ENCODE measurements at places on chromosomes 5 and 9.

DNA sequence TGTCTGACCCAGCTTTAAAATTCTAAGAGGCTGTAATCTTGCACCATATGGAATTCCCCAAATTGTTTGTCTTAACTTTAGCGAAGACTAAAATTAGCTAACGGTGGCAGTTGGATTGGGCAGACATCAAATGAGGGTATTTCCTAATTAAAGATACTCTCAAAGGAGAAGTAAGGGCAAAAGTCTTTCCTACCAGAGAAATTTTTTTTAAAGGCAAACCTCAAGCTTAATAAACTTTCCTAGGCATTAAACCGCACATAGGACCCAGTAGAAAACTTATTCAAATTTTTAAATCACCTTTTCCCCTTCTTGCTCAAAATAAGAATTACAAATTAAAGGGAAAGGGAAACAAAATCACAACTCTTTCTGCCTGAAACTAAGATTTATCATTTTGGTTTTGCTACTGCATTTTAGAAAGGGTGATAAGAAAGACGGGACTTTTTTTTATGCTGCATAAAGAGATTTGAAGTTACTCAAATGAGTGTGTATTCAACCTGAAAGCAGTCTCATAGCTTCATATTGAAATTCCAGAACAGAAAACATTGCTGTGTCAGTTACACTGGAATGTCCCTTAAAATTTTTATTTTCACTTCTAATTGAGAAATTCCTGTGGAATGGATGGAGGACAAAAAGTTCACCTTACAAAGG is 189.1 kb upstream of the PTGER4 start:
- DNase-seq = no peak

- DNase-seq = no peak
Observed at GRCh38 chr9:35798658-35799374, 7.4 kb downstream of the NPR2 start.

DNA sequence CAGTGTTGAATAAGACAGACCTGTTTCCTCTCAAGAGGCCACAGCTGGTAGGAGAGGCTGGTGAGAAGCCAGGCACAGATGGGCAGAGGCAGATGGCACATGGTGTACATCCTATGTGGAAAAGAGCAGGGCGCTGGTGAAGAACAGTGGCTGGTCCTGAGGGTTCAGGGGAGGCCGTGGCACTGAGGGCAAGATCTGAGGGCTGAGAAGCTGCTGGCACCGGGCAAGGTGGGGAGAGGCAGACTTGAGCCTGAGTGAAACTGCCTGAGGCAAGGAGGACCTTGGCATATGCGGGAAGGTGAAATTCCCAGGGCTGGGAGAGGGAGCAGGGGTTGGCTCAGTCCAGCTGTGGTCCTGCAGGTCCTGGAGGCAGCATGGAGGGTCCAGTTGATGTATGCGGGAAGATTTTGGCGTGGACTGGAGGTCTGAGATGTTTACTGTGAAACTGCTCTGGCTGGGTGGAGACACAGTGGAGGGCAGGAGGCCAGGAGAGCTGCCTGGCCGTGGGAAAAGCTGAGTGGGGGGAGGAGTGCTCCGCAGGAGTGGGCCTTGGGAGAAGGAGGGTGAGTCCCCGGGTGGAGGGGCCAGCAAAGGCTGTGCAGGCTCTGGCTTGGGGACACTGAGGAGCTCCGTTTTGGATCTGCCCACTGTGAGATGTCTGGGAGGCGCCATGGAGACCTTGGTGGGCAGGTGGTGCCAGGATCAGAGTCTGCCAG is 2.6 kb downstream of the MAN1B1 start:
- DNase-seq = no peak

GRCh38 chr5:89954916-89955315 is 454.6 kb downstream of the CETN3 start:
- DNase-seq = no peak

- no peak for DNase-seq
Observed at GRCh38 chr5:42500003-42500599, 76.9 kb downstream of the GHR start.

DNA sequence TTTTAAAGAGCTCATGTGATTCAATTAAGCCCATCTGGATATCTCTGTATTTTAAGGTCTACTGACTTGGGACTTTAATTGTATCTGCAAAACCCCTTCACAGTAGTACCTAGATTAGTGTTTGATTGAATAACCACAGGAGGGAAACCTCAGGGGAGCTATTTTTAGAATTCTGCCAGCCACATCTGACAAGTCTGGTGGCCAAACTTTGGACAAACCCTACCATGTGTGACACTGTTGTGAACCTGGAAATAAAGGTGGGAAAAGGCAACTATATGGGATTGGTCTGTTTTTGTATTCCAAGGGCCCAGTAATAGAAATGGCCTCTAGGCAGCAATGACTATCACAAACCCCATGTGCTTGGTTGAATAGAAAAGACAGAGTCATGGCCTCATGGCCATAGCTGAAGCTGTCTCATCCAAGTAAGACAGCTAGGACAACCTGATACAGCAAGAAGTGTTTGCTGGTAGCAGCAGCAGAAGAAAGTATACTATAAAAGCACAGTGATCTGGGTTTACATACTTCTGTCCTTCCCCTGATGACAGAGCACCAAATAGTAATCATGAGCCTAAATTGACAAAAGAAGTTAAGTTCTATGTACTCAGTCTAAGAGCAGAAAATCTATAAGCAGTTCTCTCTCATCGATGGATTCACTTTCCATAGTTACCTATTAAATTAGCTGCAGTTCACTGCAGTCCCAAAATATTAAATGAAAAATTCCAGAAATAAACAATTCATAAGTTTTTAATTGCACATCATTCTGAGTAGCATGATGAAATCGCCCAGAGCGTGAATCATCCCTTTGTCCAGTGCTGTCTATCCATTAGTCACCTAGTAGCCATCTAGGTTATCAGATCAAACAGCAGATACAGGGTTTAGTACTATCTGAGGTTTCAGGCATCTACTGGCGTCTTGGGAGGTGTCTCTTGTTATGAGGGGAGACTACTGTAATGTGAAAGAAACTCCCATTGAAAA is 189.8 kb downstream of the ARHGAP26 start:
- DNase-seq = no peak

- no peak for DNase-seq
Observed at GRCh38 chr5:71844862-71845261, 125.8 kb downstream of the CARTPT start.

- DNase-seq = no peak
Observed at GRCh38 chr5:159972538-159973362, 36.2 kb upstream of the TTC1 start.

- no peak for DNase-seq
Observed at GRCh38 chr9:115115117-115115880, 2.7 kb downstream of the TNC start.

DNA sequence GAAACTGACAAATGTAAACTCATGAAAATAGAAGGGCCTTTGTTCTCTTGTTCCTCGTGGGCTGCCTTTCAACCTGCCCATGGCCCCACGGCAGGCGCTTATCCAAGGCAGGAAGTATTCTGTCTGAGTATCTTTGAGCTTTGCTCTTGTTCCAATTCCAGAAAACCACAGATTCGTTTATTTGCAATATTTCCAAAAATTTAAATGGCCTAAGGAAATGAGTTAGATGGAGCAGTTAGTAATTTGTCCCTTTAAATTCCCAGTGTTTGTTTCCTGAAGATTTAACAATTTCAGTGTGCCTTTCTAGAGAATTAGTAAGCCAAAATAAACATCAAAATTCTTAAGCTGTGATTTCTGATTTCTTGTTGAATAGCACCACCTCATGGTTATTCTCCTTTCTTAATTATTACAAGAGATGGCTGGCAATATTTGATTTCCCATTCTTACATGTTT is 299.4 kb upstream of the RASA1 start:
- DNase-seq = peak; percentile 25

DNA sequence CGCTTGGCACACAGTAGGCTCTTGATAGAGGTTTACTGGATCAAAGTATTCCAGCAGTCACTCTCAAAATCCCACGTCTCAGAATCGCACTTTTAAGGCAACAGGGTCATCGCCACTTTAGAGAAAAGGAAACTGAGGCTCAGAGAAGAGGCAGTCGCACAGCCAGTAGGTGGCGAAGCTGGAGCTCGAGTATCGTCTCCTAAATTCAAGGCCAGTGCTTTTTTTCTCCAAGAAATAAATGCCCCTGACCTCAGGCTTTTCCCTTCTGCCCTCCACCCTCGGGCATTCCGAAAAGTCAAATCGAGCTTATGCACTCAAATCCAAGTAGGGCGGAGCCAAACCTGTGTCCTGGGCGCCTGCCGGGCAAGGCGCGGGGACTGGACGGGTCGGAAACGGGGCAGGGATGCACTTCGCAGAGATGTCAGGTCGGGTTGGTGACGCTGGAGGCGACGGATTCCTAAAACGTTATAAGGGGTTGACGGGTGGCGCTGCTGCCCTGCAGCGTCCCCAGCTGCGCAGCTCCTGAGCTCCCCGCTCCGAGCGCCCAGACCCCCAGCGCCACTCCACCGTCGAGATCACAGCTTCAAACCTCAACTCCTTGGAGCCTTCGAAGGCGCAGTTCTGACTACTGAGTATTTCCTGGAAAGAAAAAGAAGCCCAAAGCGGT is 4.7 kb upstream of the FOXB2 start:
- DNase-seq = no peak

DNA sequence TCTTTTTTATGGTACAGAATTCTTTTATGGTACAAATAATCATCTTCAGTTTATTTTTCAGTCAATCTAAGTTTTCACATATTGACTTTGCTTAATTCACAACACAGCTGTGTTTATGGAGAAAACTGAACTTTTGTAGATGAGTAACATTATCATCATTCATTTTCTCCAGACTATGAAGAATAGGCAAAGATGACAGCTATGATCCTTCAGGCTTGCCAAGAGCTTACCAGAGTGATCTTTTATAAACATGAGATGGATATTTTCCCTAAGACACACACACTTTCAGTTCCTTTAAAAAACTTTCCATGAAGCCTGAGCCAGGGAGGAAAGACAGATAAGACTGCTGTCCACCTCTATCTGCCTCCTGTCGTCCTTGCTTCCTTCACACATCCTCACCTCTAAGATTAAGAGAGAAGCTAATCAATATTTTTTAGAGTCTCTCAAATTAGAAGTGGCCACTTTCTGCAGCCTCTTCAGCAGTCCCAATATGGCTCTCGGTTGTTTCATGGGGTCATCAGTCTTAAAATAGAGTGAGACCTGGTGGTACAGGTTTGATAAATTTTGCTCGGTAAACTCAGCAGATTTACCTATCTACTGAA is 108.1 kb upstream of the SLC27A6 start:
- no peak for DNase-seq

- no peak for DNase-seq
Observed at GRCh38 chr9:2477755-2478154, 143.8 kb upstream of the VLDLR start.

DNA sequence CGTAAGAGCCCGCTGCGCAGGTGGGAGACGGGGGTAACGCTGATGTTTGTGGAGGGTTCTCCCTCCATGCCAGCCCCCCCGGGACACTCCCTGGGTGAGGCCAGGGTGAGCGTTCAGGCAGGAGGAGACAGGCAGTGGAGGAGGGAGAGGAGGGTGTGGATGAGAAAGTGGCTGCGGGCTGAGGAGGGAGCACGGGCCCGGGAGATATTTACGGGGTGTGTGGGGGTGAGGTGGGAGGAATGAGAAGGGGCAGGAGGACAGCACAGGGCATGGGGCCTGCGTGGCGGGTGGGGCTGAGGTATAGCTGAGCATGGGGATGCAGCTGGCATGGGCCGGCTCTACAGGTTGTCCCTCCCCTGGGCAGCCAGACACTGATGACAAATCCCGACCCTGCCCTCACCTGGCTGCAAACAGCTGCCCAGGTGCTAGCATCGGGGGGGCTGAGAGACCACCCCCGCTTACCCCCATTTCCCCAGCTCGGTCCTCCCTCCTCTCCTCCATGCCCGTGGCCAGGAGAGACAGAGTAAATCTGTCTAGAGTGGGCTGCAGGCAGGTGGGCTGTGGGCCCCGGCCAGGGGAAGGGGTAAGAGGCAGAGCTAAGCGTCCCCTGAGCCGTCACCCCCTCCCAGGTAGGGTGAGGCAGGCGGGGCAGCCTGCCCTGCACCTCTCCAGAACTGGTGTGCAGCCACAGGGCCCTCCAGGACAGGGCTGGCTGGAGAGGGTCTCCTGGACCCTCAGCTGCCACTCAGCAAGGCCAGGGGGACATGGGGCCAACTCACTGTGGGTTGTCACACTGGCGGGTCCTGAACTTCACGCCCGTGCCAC is 79.2 kb downstream of the ZNF354C start:
- no peak for DNase-seq

DNA sequence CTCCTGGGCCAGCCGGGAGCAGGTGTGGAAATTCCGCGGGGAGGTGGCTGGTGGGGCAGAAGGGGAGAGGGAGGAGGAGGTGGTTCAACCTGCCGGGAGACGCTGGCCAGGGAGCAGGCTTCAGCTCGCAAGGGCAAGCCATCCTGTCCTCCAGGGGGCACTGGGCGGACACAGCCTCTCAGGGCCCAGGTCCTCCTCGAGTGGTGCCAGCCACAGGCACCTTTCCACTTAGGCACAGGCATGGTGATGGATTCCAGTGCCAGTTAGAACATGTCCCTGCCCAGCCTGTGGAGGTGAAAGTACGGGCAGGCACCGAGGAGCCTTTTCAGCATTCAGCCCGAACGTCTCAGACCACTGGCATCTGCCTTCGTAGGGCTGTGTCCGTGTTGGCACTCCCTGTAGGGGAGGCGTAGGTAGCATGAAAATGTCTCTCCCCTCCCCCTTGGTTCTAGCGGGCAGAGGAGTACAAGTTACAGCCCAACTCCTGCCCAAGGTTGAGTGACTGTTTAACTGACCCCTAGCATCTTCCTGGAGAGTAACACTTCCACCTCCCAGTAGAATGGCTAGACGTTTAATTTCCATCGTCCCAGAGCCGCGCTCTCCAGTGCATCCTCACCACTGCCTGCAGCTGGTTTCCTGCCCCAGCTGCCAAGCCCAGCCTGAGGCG is 48.9 kb downstream of the DAB2IP start:
- no peak for DNase-seq

GRCh38 chr9:112348257-112349007 is 15.0 kb upstream of the PTBP3 start:
- DNase-seq = peak; percentile 65

DNA sequence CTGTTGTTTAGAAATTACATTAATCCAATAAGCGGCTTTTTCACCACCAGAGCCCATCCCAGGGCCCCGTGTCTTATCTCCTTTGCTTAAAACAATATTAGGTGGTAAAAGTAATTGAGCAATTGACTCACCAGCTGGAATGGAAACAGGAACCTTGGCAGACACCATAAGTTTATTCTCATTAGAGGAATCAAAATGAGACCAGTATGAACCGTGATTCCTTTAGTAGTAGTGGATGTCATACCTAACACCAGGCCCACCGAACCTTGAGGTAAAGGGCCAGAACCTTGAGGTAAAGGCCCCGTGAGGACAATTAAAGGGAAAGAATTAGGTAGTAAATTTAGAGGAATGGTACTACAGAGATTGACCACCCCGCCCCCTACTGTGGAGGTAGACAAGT is 16.5 kb downstream of the HSDL2 start:
- no peak for DNase-seq

GRCh38 chr9:92503156-92503555 is 20.9 kb upstream of the ASPN start:
- DNase-seq = no peak

GRCh38 chr9:132319421-132320110 is 35.2 kb downstream of the SETX start:
- DNase-seq = no peak

Data from CD4-positive, alpha-beta memory T cell (primary cell).